Common myeloid progenitor, CD34-positive (primary cell): ENCODE measurements at places on chromosomes 7 and 10.
A peak's percentile ranks its signal among the peaks of the same experiment; 100 is the strongest.

- no peak for DNase-seq
- no peak overlapping the region for H3K4me3 ChIP-seq
- H3K36me3 ChIP-seq, result no peaks in the 10 kb centered on the region
- H3K27me3 ChIP-seq, result no peaks in the 10 kb centered on the region
- H3K27ac ChIP-seq, result no peak overlapping the region
These were observed 165.8 kb upstream of the DGKB start for GRCh38 chr7:15068324-15068723.

GRCh38 chr10:43700306-43700705 lies 51.6 kb upstream of the ZNF32 start:
- no peaks in the 10 kb centered on the region for H3K27me3 ChIP-seq
- H3K36me3 ChIP-seq, result no peaks in the 10 kb centered on the region
- H3K4me1 ChIP-seq, result peaks cover 9% of the 10 kb centered on the region

DNA sequence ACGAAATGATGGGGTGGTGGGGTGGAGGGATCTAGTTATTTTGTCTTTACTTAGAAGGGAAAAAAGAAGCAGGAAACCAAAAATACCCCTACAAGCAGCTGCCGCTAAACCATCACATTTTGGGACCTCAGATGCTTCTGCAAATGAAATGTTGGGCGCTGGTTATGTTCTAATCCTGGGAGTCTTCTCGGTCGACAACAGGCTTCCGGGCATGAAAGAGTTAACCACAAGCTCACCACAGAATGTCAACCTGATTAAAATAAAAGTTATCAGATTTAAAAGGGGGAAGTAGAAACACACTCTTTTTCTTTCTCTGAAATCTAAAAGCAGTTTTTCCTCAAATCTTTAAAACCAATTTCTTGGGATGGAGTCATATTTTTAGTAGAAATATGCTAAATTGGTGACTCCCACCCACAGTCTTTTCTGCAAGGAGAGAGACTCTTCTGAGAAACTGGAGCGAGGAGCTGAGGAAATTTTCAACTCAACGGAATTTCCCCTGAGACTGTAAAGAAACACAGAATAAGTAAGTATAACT lies 16.8 kb downstream of the IL2RA start:
- no peak overlapping the region for H3K27ac ChIP-seq
- H3K4me1 ChIP-seq, result peaks cover 44% of the 10 kb centered on the region
- DNase-seq, result peak; percentile 75
- H3K27me3 ChIP-seq, result no peaks in the 10 kb centered on the region
- peak overlapping the region; percentile 23 for H3K4me3 ChIP-seq

GRCh38 chr7:142745091-142745635 lies 4.1 kb upstream of the PRSS1 start:
- H3K36me3 ChIP-seq, result no peaks in the 10 kb centered on the region
- no peak overlapping the region for H3K4me3 ChIP-seq
- no peak for DNase-seq
- H3K27me3 ChIP-seq, result no peaks in the 10 kb centered on the region
